ENCODE measurements at places on chromosomes 11 and 22.
A peak's percentile ranks its signal among the peaks of the same experiment; 100 is the strongest.

- no peak for DNase-seq
Measured at GRCh38 chr22:43272869-43273318, 70.3 kb downstream of the SCUBE1 start.

DNA sequence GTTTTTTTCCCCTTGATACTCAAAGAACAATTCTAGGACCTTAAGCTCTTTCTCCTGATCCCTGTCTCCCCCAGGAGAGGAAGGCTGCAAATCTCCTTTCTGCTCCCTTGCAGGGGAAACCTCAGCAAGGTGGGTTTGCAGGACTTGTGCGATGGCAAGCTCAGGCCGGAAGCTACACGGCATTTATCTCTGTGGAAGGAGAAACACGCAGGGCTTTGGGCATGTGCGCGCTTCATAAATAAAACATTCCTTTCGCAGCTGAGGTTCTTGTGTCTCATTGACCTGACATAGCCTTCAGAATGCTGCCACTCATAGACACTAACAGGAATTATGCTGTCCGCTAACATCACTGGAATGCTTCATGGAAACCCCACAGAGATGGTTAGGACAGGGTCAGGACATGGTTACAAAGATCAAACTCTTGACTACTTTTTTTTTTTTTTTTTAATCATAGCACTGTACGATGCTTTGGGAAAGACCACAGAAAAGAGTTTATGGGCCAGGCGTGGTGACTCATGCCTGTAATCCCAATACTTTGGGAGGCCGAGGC, 42.6 kb downstream of the SLN start:
- DNase-seq, result no peak

- no peak for DNase-seq
Measured at GRCh38 chr11:126359431-126360048, 4.1 kb downstream of the ST3GAL4 start.

GRCh38 chr11:127440616-127441015, 440.0 kb upstream of the KIRREL3 start:
- no peak for DNase-seq

- no peak for DNase-seq
Measured at GRCh38 chr22:43706571-43707328, 105.4 kb downstream of the EFCAB6 start.

- peak; percentile 47 for DNase-seq
Measured at GRCh38 chr11:46238078-46238966, 39.1 kb upstream of the CREB3L1 start.

GRCh38 chr11:92050305-92050704, 174.3 kb upstream of the FAT3 start:
- DNase-seq, result no peak

DNA sequence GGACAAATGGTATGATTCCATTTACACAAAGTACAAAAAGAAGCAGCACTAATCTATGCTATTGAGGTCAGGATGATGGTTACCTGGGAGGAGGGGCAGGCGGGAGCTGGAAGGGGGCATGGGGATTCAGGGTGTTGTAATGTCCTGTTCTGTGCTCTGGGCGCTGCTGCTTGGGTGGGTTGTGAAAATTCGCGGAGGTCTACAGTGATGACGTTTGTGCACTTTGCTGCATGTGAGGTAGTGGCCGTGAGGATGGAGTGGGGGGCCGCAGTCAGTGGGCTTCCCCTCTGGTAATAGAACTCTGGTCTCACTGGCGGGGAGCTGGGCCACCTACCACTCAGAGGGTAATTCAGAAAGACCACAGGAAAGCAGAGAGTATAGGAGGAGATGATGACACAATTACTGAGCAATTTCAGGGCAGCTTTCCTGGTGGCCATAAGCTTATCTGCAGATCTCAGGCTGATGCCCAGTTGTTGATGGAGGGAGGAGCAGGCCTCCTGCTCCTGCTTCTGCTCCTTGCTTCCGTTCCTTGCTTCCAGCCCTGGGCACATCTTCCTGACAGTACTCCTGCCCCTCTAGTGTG, 121.5 kb downstream of the CEP164 start:
- no peak for DNase-seq

DNA sequence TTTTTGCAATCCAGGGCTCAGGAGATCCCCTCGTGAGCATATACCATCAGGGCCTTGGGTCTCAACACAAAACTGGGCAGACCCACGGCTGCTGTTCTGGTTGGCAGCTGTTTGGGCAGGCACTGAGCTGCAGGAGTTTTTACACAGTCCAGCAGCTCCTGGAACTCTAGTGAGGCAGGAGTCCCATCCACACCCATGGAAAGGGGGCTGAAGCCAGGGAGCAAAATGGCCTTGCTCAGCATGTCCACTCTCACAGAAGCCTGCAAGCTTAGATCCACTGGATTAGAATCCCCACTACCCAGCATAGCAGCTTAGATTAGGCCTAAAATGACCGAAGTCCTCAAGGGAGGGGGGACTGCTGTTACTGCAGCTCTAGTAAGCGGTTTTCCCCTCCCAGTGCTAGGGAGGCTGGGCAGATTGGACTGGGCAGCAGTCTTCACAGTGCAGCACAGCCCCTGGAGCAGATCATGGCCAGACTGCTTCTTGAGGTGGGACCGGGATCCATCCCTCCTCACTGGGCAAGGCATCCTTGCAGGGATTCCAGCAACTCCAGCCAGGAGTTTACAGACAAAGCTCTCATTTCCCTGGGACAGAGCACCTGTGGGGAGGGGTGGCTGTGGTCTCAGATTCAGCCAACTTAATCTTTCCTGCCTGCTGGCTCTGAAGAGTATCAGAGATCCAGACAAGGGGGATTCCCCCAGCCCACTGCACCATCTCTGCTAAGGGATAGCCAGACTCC, 36.4 kb upstream of the CARD16 start:
- no peak for DNase-seq

GRCh38 chr11:36432093-36432469, 78.0 kb downstream of the TRAF6 start:
- no peak for DNase-seq

DNA sequence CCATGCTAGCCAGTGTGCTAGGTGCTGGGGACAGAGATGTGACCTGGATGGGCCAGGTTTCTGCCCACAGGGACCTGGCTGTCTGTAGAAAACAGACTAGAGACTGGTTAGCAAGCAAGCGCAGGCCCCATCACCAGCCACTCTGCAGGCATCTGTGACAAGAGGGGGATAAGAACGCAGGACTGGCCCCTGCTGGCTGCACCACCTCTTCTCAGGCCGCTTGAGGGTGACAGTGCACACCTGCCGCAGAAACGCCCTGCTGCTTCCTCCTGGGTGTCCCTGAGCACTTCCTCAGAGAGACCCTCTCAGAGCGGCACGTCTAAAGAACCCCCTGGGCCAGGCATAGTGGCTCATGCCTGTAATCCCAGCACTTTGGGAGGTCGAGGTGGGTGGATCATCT, 5.9 kb upstream of the PICK1 start:
- DNase-seq, result no peak

GRCh38 chr11:79189055-79189454, 251.8 kb downstream of the TENM4 start:
- no peak for DNase-seq

- DNase-seq, result peak; percentile 50
Measured at GRCh38 chr11:120210626-120211521, at the start of gene OAF. TSS of gene OAF (plus strand) at chr11:120211032. CDS start at chr11:120211280, 248 bp downstream.

DNA sequence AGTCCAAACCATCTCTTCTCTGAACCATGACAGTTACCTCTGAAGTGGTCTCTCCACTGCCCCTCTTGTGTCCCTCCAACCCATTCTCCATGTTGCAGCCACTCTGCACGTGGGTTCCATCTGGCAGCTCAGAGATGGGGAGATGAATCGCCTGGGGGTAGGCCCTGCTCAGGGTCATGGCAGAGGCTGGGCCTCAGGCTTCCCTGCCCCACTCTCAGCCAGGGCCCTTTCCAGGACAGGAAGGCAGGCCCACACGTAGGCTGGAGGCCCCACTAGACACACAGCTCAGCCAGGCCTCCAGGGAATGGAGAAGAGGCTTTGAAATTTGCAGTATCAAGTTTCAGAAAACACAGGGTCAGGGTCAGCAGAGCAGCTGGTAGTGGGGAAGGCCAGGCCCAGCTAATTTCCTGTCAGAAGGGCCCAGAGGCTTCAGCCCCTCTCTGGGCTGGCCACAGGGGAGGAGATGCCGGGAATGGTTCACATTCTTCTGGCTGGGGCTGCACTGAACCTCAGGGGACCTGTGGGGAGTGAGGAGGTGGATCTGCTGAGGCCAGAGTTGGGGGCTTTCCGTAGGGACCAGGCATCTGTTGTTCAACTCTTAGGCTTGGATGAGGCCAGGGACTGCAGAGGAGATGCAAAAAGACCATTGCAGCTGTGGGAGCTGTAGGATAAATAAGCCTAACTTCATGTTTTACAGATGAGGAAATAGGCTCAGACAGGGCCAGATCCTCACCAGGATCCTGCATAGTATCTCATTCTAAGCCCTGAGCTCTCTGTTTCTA, 101.6 kb downstream of the SWAP70 start:
- no peak for DNase-seq

DNA sequence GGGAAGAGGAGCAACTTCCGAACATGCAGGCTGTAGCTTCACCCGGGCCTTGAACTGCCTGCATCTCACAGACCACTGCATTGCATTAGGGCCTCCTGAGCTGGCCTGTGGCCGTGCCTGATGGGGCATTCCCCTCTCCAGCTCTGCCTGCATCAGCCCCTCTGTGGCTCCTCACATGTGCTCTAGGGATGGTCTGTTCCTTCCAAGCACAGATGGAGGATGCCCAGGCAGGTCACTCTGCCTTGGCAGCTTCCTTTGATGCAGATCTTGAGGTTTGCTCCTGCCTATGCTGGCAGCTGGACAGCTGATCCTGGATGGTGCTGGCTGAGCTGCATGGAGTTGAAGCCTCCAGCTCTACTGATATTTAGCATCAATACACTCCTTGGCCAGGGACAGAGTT, 28.5 kb downstream of the AMPD3 start:
- DNase-seq, result no peak

DNA sequence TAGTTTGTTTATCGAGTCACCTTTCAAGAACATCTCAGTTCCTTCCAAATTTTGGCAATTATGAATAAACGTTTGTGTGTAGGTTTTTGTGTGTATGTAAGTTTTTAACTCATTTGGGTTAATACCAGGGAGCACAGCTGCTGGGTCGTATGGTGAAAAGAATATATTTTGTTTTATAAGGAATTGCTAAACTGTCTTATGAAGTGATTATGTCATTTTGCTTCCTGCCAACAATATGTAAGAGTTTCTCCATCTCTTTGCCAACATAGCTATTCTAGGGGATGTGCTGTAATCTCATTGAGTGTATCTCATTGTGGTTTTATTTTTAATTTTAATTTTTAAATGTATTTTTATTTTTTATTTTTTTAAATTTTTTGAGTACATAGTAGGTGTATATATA, 27.3 kb downstream of the BCL2L13 start:
- no peak for DNase-seq

GRCh38 chr22:30871391-30872284, 96.9 kb downstream of the MORC2 start:
- no peak for DNase-seq

GRCh38 chr11:61488651-61489291, 19.8 kb upstream of the LRRC10B start:
- no peak for DNase-seq

DNA sequence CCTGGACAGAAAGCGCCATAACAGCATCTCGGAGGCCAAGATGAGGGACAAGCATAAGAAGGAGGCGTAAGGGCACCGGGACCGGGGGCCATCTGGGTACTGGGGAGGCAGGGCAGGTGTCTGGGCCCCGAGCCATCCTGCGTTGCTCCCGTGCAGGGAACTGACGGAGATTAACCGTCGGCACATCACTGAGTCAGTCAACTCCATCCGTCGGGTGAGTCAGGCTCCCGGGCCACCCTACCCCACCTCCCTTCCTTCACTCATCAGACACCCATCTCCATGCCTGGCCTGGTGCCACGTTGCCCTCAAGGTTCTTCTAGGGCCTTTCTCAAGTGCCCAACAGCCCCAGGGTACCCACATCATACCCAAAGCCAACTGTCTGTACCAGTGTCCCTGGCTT, 15.0 kb downstream of the PLCB3 start:
- DNase-seq, result no peak

DNA sequence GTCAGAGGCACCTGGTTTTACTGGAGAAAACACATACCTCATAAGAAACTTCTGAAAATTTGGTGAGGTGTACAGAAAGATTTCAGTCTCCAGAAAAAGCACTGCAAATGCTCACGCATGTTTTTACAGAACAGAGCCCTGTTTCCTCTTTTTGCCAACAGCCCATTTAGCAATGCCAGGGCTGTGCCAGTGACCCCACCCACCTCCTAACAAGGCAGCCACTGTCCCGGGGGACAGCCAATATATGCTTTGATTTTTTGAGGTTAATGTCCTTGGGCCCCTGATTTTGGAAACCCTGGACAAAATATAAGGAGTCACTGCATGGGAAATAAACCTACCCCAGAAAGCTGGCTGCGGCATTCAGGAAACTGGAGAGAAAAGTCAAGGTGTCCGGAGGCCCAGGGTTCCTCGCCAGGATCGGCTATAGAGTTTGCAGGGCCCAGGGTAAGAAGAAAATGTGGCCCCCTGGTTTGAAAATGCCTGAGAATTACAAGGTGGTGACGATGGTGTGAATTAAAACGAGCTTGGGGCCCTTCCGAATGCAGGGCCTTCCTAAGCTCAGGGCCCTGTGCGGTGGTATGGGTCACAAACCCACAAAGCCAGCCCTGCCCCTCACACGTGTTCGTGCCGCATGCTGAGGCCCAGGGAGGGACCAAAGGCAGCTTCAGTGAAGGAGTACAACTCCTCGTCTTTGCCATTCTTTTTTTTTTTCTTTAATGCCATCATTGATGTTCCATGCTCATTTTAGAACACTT, 71.1 kb upstream of the WNT7B start:
- DNase-seq, result no peak

DNA sequence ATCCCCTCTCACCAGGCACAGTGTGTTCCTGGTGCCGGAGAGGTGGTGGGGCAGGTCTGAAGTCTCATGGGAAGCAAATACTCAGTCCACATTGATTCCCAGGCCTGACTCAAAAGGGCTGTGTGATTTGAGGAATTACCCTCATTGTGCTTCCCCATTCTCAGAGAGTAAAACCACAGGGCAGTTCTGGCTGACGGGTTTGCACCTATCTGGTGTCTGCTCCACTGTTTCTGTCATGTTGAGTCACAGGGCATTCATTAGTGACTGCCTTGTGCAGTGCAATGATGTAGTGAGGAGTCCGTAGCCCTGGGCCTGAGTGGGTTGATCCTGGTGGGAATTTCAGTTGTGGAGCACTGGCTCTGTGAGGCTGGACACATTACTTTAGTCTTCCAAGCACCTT, 85.2 kb upstream of the ARHGAP20 start:
- no peak for DNase-seq

DNA sequence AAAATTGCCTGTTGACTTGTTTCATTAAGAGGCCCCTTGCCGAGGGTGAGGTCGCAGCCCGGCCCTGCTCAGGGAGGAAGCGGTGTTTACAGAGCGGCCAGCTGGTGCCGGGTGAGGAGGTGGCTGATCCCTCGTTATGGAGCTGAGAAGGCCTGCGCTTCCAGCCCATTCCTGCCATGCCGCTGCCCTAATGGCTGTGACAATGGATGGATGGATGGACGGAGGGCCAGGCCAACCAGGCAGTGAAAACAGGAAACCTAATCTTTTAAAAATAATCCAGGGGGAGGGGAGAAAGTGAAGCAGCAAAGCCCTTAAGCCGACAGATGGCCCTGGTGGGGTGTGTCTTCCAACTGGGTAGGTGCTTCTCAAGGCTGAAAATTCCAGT, 38.5 kb downstream of the BCR start:
- no peak for DNase-seq
